DMS79 treated with DMSO at 0.1 percent for 48 hours (cell line): ENCODE measurements at places on chromosomes 5 and 9.
A peak's percentile ranks its signal among the peaks of the same experiment; 100 is the strongest.

GRCh38 chr5:151855701-151856100 is 69.0 kb downstream of the GLRA1 start:
- DNase-seq, result peak; percentile 91

GRCh38 chr9:123662057-123662776 is 267.7 kb downstream of the DENND1A start:
- DNase-seq, result no peak

GRCh38 chr9:128687453-128687852 is 1.6 kb upstream of the SET start:
- DNase-seq, result no peak

- no peak for DNase-seq
These were observed 141.4 kb downstream of the NPR3 start for GRCh38 chr5:32852535-32852934.

- DNase-seq, result no peak
These were observed 223.6 kb upstream of the SGCD start for GRCh38 chr5:156103155-156103885.

- no peak for DNase-seq
These were observed 47.5 kb downstream of the UBE2QL1 start for GRCh38 chr5:6496207-6496584.

- no peak for DNase-seq
These were observed 220.3 kb upstream of the ST8SIA4 start for GRCh38 chr5:101123363-101123762.

GRCh38 chr9:135799261-135799660 is 97.3 kb downstream of the KCNT1 start:
- no peak for DNase-seq

DNA sequence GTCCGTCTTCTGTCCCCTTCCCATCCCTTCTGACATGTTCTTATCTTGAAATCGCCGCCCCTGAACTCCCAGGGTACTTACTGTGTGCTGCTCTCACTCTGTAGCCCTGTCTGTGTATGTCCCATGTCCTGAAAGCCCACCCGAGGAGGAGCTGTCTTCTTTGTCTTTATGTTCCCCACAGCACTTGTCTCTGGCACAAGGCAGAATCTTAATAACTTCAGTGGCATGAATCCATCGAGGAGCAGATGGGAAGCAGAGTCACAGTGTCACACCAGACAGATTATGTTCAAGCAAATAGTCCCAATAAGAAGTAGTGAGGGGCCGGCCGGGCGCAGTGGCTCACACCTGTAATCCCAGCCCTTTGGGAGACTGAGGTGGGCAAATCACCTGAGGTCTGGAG is 29.7 kb upstream of the LTC4S start:
- DNase-seq, result no peak

DNA sequence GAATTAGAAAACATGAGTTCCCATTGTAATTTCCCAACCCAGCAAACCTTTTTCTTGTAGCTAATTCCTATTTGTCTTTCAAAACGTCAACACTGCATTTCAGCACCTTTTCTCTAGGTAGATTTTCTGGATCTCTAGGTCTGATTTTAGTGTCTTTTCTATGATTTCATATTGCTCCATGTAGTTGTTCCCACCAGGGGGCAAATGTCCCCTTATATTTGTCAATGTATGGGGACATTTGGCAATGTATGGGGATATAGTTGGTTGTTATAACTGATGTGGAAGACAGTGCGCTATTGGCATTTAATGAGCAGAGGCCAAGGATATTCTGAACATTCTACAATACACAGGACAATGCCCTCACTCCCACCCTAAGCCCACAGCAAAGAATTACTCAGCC is 273.9 kb upstream of the ADRA1B start:
- no peak for DNase-seq

DNA sequence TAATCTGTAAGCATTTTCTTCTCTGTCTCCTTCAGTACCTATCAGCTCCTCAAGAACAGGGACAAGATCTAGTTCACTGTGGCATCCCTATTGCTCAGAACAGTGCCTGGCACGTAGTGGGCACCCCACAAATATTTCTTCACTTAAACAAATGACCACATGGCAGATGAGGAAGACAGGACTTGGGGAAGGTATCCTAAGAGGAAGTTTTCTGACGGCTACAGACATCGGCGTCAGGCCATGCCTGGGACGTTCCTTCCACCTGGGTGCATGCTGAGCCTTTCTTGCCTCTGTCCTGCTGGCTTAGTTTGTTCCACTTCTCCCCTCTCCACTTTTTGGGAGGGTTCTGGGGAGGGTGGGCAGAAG is 60.2 kb downstream of the NEURL1B start:
- DNase-seq, result no peak

- no peak for DNase-seq
These were observed 64.9 kb downstream of the CCNH start for GRCh38 chr5:87347841-87348240.

- no peak for DNase-seq
These were observed 3.6 kb upstream of the SAXO1 start for GRCh38 chr9:19036611-19037010.

DNA sequence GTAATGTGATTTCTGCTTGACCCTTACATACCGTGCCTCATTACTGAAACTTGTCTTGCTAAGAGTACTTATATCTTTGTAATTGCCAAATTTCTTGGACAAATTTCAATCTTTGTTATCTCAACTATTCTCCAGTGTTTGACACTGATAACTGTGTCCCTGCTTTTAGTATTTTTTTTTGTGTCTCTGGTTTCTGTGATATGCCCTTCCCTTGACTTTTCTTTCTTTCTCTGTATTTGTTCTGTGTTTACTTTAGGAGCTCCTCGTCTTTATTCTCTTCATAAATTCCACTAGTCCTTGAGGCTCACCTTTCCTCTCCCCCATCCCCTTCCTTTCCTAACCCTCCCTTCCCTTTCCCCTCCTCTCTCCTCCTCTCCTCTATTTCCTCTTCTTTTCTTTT is 123.7 kb upstream of the FBXL17 start:
- DNase-seq, result no peak

- no peak for DNase-seq
These were observed 9.0 kb upstream of the FAT2 start for GRCh38 chr5:151600069-151600665.
